Nucleus accumbens (tissue), 56 donors: ENCODE measurements at places on chromosomes 12 and 14.

DNA sequence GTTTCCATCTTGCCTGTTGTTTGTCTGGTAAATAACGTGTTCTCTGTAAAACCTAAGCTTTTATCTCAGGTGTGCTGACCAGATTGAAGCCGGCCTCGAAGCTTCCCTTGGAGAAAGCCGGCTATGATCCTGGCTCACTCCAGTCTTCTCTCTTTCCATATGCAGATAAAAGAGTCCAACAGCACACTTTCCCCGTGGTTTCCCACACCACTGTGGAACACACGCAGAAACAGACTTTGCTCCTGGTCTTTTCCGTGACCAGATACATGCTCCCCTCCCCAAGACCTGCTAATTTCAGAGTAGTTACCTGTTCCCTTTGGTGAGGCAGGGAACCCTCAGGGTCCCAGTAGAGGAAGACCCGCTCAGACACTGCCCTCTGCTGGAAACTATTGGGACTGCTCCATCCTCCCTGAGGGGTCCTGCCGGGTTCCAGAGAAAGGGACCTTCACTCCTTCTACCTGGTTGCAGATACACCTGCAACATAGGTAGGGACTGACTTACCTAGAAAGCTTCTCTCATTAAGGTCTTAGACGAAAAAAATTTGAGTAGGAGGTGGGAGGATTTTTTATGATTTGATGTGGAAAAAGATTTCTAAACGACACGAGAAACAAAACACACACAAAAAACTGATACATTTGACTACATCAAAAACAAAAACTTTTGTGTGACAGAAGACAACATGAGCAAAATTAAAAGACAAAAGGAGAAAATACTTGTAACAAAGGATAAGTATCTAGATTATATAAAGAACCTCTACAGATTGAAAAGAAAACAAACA is 415.4 kb upstream of the CCDC196 start:
- DNase-seq = peak; percentile 42

DNA sequence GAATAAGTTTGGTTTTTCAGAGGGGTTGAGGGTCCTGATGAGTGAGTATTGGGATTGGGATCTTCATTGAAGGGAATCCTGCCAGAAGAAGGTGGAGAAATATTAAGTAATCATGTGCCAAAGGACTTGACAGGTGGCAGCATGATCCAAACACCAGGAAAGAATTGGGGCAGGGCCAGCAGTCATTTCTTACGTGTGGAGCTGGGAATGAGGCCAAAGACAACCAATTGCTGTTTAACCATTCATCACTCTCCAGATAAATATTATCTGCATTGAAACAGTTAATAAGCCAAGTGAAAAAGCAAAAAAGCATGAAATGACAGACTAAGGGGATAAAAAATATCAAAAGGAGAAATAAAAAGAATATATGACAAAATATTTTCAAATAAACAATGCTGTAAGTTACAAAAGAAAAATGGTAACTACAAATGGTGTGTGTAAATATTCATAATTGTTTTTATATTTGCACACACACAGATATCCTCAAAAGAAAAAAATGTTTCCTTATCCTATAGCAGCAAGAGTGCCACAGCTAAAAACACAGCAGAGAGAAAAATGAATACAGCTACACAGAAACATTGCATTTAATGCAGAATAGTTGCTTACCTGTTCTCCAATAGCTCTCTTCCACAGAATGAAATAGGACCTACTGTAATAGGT is 26.2 kb downstream of the C2CD5 start:
- DNase-seq = no peak

DNA sequence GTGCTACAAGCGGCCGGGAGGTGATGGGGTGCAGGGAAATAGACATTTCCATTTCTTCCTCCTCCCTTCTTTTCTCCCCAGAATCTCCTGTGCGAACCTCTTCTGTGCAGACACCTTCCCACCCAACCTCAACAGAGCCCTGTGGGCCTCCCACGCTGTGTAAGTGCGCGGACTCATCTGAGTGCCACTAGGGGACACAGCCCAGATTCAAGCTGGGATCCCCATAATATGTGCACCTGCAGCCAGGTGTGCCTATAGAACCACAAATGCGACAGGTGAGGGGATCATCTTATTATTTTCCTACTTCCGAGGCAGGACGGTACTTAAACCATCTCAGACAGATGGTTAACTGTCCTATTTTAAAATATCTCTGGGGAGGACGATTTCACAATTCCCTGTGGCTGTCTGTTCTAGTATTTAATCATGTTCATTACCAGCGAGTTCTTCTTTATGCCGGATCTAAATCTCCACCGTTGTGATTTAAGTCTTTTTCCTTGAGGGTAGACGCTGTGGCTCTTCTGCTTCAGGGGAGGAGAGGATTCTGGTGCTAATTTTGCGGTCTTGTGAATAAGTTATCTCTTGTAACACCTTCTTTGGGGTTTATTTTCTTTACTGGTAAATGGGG is 17.2 kb upstream of the CACNA1C start:
- DNase-seq = no peak

- DNase-seq = no peak
Measured at GRCh38 chr12:116179384-116179783, 98.1 kb downstream of the MED13L start.

DNA sequence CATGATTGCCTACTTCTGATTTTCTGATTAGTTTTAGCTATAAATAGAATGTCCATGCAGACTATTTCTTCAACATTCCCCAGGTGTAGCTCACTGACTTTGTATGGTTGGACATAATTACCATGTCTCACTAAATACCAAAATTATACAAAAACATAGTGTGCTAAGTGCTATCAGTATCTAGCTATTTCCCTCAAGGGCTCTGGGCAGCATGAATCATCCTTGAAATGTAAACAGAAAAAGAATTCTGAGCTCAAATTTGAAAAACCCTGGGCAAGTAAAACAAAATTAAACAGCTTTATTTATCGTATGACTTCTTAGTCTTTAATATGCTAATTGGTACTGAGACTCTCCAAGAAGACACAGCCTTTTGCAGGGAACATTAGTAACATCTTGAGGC is 82.9 kb downstream of the SPATA7 start:
- no peak for DNase-seq

DNA sequence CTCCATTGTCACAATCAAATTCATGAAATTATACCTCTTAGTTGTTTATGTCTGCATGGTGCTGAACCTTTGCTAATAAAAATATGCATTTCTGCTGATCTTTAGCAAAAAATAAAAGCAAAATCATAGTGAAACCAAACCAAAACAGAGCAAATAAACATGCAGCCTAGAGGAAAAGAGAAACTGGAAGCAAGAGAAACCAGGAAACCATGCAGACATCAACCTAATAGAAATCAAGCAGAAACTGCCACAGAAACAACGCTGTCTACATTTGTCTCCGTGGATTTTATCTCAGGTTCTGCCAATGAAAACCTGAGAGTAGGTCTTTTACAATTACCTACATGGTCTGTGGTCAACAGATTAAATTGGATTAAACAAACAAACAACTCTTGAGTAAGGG is 173.7 kb downstream of the SYT10 start:
- DNase-seq = no peak
